ENCODE measurements at places on chromosomes 6 and 20. TPM values are rescaled to one million over a fixed set of nuclear protein-coding genes. Genes with fewer than 3 reads are reported as not detected.

DNA sequence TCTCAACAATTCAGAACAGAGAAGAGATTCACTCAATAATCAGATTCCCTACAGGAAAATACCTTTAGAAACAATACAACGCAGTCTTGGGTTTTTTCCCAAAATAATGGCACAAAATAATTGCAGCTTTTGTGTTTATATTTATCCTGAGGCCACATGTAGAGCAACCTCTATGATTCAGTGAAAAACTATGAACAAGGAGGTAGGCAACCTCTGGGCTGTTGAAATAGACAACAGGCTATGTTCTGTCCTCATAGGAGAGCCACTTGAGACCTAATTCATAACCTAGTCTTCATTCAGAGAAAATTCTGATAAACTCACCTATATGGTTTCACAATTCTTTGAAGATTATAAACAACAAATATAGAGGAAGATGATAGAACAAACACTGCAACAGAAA lies 118.3 kb downstream of the KHDC1L start:
- no peak for DNase-seq

- peak; percentile 88 for DNase-seq
Observed at GRCh38 chr6:44219053-44219814, 2.5 kb downstream of the MYMX start.

- DNase-seq: no peak
Observed at GRCh38 chr6:64589961-64590360, 954.4 kb downstream of the PHF3 start.

DNA sequence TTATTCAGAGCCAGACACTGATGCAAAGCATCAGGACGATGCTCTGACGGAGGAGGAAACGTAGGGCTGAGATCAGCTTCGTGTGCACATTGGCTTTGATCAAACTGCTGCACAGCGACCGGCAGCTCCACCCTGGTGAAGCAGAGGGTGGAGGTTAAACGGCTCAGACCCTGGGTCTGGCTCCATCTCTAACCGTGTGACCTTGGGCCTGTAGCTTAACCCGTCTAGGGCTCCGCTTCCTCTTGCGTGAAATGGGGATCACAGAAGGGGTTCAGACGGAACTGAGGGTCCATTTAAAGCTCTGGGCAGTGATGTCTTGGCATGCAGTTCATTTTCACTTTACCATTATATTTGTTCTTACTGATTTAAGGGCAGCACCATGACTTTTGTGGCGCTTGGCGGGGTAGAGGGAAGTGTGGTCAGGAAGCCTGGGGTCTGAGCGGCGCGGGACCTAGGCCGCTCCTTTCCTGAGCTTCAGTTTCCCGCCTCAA lies 644 bp downstream of the RBL1 start:
- no peak for DNase-seq

DNA sequence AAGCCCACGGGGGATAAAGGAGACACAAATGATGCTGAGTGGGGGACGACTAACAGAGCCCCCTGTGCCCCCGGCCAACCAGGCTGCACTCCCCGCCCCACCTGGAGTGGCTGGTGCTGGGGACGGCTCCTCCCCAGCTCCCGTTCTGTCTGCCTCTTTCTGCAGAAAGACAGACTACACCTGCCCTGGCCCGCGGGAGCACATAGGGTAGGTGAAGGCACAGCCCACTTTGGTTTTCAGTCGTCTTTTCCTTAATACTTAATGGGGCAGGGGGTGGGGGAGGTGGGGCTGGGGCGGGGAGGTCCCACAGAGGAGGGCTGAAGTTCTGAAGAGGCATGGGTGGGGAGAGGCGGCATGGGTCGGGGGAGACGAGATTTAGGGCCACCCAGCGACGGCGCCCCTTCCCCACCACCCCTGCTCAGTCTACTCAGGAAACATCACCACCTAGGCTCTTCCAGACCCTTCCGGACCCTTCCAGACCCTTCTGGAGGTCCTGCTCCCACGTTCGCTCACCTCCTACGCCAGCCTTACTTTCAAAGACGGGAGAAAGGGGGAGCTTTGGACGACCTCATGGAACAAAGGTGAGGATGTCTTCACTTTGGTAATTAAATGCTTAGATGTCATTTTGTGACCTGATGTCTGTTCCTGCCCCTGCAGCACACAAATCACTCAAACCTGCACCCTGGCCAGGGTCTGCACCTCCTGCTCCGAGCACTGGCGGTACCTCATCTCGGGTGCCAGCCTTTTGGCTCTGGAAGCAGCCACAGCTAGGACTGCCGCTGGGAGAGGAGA lies 21.2 kb upstream of the FRMD1 start:
- DNase-seq: no peak

GRCh38 chr6:142329486-142330113 lies 27.8 kb downstream of the ADGRG6 start:
- no peak for DNase-seq

DNA sequence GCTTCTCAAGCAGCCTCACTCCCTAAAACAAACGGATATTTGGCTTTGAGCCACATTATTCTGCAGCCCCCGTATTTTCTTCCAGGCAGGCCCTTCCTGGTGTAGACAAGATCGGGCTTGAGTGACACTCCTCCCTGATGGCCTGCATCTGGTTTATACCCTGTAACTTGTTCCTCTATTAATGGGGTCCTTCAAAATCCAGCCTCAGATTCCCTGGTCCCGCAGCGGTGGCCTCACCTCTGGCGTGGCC lies 375 bp upstream of the TMEM14C start:
- DNase-seq: no peak

DNA sequence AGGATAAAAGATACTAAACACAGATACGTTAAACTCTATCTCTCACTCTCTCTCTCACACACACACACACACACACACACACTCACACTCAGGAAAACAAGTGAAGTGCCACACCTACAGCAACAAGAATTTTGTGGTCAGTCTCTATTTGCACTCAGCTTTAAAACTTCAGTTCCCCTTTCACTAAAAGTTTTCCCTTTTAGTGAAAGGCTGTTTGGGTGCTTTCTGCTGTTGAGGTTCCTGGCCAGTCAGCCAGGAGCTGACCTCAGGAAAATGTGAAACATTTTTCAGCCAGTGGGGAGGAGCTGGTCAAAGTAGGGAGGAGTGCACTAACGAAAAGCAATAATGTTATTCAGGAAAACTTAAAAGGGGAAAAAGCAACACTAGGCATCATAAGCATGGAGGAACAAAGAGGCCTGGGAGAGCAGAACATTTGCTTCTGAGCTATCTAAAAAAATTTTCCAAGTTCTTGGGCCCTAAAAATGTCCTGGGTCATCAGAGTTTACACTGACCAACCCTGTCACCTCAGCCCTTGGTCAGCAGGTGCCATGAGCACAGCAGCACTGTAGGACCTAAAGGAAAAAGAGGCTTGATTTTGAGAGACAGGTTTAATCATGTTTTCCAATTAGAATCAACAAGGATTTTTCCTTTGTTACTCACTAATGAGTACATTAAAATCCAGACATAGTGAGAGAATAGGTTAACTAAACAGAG lies 30.7 kb upstream of the NT5E start:
- no peak for DNase-seq

DNA sequence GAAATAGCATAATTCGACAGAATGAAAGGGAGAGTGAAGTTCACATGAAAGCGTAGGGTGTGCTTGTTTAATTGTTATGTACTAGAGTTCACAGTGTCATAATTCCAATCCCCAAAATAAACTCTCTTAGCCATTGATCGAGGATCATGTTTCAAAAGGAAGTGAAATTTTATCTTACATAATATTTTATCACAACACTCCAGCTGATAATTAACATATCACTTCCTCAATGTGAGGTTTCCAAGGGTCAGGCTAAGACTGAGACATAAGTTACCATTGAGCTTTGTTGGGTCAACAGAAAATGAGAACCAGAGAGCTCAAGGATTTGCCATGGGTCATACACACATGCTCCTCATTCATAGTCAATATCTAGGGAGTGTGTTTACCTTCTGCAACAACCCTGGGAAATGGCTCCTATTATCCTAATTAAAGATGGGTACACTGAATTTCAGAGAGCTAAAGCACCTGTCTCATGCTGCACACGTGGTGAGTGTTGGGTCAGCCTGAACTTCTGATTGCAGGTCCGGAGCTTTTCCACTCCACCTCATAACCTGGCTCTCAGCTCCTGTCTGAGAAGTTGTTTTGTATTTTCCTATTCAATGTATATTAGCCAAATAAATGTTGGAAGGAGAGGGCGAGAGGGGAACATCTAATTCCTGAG lies 3.0 kb downstream of the GSTA2 start:
- DNase-seq: no peak

GRCh38 chr20:49899541-49900383 lies 15.6 kb downstream of the SPATA2 start:
- no peak for DNase-seq

GRCh38 chr6:53608396-53608795 lies 57.2 kb downstream of the KLHL31 start:
- no peak for DNase-seq

The HAO1 gene
- not detected for total RNA-seq

The MAFB gene
- 2.1 TPM for total RNA-seq

The CYP24A1 gene
- not detected for total RNA-seq

The MUC21 gene
- 0.10 TPM for total RNA-seq

The ARMH2 gene
- total RNA-seq: not detected

The SLC22A16 gene
- 0.54 TPM for total RNA-seq
